ENCODE measurements at places on chromosomes 5 and 9. TPM values are rescaled to one million over a fixed set of nuclear protein-coding genes. Genes with fewer than 3 reads are reported as not detected.

The SPAAR gene
- not detected for total RNA-seq

The FBP2 gene
- total RNA-seq, result not detected

The CD274 gene
- 24.6 TPM for total RNA-seq

The PRDM9 gene
- total RNA-seq, result not detected

The JAKMIP2 gene
- total RNA-seq, result 0.58 TPM

The PCDHGB5 gene
- total RNA-seq, result 0.26 TPM

The SLC25A2 gene
- total RNA-seq, result 0.21 TPM

The BHMT2 gene
- not detected for total RNA-seq

All from activated naive CD8-positive, alpha-beta T cell treated with anti-CD3 and anti-CD28 coated beads for 36 hours (primary cell).